Endodermal cell (in vitro differentiated cells): ENCODE measurements at places on chromosomes 5 and 9. TPM values are rescaled to one million over a fixed set of nuclear protein-coding genes. Genes with fewer than 3 reads are reported as not detected.
A peak's percentile ranks its signal among the peaks of the same experiment; 100 is the strongest.

DNA sequence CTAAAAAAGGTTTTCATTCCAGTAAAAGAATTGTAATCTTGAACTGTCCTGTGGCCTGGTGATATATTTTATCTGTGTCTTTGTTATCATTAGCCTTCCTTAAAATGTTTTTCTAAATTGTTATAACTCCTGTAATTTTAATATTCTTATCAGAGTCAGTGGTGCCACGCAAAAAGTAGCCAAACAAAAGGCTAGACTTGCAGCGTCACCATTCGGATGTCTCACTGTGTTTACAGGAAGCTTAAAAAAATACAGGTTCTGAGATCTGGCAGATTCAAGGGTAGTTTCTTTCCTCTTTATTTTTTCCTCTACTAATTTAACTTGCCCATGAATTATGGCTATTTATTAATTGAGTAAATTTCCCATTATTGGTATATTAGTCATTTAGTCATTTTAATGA is 362.3 kb downstream of the MAT2B start:
- no peak for DNase-seq

DNA sequence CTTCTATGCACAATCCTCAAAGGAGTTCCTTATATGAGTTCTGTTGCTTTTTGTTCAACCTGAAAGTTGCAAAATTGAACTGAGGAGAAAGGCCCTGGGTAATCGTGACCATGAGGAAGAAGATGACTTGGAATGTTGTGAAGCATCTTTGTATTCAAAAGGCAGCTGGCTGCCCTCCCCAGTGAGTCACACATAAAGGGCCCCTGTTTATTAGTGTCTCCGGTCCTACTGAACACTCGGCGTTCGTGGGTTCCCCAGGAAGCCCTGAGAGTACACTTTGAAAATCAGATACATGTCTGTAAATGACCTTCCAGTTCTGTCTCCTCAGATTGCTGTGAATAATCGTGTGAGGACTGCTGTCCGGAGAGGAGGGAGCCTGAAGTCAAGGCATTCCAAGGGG is 73.6 kb downstream of the C9orf153 start:
- no peak for DNase-seq

DNA sequence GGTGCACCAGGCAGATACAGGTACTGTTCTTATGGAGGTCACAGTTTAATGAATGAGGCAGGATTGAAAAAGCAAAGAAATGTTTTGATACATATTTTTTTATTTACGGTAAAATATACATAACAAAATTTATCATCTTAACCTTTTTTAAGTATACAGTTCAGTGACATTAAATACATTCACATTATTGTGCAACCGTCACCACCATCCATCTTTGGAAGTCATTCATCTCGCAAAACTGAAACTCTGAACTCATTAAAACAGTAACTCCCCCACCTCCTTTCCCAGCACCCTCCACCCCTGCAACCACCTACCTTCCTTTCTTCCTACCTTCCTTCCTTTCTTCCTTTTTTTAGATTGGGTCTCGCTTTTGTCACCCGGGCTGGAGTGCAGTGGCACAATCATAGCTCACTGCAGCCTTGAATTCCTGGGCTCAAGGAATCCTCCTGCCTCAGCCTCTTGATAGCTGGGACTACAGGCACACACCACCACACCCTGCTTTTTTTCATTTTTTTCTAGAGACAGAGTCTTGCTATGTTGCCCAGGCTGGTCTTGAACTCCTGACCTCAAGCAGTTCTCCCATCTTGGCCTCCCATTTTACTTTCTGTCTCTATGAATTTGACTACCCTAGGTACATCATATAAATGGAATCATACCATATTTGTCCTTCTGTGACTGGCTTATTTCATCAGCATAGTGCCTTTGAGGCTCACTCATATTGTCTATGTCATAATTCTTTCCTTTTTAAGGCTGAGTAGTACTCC is 22.5 kb upstream of the PSD2 start:
- DNase-seq: no peak

Gene LCN10
- 0.56 to 0.91 TPM (median 0.86 TPM) in 3 replicates for total RNA-seq

DNA sequence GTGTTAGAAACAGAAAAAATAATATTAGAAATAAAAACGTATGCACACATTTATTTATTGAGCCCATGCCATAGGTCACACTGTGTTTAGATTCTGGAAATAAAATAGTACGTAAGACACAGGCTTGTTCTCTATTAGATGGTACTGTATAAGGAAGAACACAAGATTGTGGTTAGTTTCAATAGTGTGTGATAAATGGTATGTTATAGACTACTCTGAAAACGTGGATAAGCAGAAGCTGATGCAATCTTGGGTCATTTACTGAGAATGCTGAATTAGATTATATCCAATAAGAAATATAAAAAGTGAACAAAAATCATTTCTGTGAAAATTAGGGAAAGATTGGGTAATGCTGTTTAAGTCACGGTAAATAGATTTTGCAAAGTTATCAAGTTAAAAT is 1456.4 kb upstream of the ACO1 start:
- no peak for DNase-seq

Gene ARID3C
- total RNA-seq: 0.63 to 1.1 TPM (median 0.80 TPM) in 3 replicates

- no peak for DNase-seq
These were observed 9.7 kb downstream of the CDC37L1 start for GRCh38 chr9:4689021-4689420.

Gene IFNA21
- total RNA-seq: not detected in 3 replicates

DNA sequence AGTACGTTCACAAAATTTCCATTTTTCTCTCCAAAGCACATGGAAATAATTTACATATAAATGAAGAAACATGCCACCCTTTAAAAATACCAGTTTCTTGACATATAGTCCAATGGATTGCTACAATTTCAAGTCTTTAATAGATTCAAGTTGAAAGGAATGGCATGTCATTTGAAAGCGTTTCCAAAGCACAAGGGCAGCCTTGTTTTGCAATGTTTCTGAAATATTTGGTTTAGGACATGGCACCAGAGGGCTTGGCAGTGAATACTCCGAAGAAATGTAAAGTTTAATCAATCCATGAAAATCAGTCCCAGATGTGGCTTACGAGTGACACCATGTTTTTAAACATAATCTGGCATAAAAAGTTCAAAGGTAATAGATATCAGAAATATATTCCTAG is 333.7 kb downstream of the PDE4D start:
- DNase-seq: no peak

GRCh38 chr9:83512621-83513020 is 25.6 kb downstream of the FRMD3 start:
- DNase-seq: no peak

Gene OR13J1
- not detected in 3 replicates for total RNA-seq

GRCh38 chr9:18923167-18923566 is 109.8 kb downstream of the SAXO1 start:
- DNase-seq: no peak

GRCh38 chr9:126893079-126893478 is 21.5 kb upstream of the RALGPS1 start:
- no peak for DNase-seq

DNA sequence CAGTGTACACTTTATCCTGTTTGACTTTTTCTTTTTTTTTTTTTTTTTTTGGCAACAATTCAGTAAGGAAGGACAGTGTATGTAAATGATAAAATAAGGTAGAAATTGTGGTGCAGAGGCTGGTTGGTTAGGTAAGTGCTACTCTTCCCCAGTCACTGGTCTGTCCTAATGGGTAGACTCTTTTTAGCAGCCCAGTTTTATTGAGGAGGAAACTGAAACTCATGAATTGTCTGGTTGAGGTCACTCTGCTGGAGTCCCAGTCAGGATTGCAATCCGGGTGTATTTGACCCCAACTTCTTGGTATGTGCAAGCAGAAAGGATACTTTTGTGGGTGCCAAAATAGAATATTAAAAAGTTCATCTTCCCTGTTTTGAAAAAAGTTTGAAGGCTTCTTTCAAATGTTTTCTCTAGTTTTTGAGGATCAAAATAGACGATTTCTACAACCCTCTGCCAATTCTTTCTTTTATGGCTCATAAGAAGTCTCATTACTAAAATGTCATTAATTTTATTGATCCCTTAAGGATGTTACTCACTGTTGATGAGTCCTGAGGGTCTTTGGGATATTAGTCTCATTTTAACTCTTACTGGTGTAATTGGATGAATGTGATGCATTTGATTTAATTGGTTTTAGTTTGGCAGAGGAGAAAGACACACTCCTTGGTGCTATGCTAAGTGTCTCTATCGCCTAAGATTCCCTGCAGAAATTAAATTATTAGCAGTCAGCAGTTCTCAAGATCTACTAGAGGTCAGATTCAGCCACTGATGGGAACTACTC is 171.9 kb downstream of the KDM4C start:
- no peak for DNase-seq

DNA sequence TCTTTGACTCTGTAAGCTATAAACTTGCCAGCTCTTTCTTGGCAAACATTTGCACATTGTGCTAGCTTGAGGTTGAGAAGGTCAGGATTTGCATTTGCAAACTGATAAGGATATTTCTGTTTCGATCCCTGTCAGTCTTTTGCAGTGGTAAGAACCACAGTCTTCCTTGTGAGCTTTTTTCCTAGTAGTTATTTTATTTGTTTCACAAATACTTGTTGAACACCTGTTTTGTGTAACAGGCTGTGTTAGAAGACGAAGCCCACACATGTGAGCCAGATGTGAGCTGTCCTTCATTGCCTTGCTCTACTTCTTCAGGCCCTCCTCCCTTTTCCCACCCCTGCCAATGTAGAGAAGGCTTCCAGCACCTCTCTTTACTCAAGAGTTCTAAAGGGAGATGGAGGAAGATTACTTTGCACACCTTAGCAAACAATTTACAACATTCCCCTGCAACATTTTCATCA is 327.0 kb upstream of the KLF4 start:
- no peak for DNase-seq

- peak; percentile 78 for DNase-seq
These were observed 2.1 kb downstream of the SH2D3C start for GRCh38 chr9:127776195-127776923.

Gene ECM2
- total RNA-seq: 1.2 to 3.4 TPM (median 1.8 TPM) in 3 replicates

- peak; percentile 93 for DNase-seq
These were observed 1.7 kb downstream of the TLE1 start for GRCh38 chr9:81687521-81688261.

- no peak for DNase-seq
These were observed 9.5 kb upstream of the GLDC start for GRCh38 chr9:6655036-6655435.

DNA sequence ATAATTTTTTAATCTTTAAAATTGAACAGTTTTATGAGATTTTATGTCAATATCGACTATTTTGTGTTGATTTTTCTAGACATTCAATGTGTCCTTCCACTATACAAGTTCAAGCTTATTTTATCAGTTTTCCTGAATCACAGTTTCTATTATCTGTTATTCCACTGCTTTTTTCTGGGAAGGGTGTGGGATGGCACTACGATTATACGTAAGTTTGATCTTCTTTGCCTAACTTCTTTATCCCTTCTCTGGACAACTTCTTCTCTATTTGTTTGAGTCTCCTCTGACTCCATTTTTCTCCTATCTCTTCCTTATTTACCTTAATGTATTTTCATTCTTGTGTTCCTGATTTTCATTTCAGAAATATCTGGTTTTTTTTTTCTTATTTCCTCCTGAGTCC is 24.5 kb downstream of the TBC1D9B start:
- DNase-seq: no peak

- DNase-seq: no peak
These were observed 2.4 kb downstream of the SYK start for GRCh38 chr9:90803860-90804593.

Gene C5orf52
- total RNA-seq: not detected in 2 replicates

Gene N4BP3
- 14.3 and 15.2 TPM in 2 replicates for total RNA-seq

DNA sequence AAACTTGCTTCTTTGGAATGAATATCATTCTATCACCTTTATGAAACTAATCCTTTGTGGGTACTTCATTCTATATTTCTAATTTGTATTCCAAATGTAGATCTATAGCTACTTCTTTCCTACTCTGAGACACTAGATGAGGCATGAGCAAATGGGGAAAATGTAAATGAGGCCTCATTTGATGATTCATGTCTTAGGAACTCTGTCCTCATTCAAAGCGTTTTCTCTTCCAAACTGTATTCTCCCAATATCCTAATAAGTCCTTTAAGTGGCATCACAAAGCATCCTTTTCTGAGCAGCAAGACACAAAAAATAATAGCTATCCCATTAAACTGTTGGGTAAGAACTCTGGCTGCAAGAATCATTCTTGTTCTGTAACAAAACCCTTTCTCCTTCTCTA is 56.1 kb downstream of the TTLL11 start:
- no peak for DNase-seq

Gene FBXO38
- total RNA-seq: 41.1 and 45.4 TPM in 2 replicates

DNA sequence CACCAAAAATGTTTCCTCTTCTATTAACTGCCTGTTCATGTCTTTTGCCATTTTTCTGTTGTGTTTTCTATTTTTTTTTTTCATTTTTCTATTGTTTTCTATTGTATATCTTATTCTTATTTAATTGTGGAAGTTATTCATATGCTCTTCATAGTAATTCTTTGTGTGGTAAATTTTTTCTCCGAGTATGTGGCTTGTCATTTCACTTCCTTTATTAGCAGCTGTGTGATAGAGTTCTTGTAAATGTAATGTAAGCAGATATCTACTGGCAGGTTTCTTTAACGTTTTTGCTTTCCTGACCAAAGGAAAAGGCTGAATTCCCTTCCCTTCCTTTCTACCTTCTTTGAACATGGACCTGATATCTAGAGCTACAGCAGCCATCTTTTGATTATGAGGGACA is 5.8 kb upstream of the PLPP1 start:
- DNase-seq: no peak

DNA sequence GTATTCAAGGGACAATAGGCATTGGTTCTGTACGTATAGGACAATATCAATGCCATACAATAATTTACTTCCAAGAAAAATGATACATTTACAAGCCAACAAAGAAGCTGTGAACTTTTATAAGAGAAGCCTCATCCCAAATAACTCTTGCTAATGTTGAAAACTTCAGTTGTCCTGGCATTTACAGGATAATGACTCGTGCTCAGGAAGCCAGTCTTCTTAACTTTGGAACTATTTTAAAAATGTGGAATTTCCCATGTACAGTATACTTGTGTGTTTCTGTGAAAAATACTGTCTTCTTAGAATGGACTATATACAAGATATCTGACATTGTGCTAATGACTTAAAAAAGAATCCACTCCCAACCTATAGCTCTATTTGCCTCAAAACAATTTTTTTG is 1479.3 kb upstream of the CDH9 start:
- no peak for DNase-seq

Gene UBE2B
- total RNA-seq: 62.0 and 62.7 TPM in 2 replicates

- no peak for DNase-seq
These were observed 73.4 kb downstream of the NMUR2 start for GRCh38 chr5:152331718-152332117.

Gene DIPK1B
- 27.9 to 47.2 TPM (median 45.4 TPM) in 3 replicates for total RNA-seq

- no peak for DNase-seq
These were observed 5.1 kb upstream of the CAST start for GRCh38 chr5:96657068-96657467.

Gene PRLR
- 6.5 and 7.3 TPM in 2 replicates for total RNA-seq
